ENCODE measurements at places on chromosomes 13 and 19.
A peak's percentile ranks its signal among the peaks of the same experiment; 100 is the strongest.

GRCh38 chr19:12689581-12690216 lies 1.9 kb downstream of the GNG14 start:
- no peak for DNase-seq

DNA sequence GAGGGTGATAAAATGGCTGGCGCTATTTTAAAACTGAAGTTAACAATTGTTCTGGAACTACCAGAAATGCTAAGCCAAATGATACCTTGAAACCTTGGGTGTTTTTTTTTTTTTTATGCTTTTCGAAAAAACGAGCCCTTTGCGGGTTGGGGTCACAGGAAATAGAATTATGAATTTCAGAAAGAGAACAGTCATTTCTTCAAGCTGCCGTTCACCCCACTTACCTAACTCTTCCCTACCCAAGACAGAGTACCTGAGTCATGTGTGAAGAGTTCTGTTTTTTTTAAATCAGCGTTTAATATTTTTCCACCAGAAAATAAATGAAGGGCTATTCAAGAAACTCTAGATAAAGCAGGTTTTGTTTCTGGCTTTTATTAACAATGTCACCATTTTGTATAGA lies 35.3 kb downstream of the KLF2 start:
- DNase-seq, result no peak

- no peak for DNase-seq
Observed at GRCh38 chr13:28955264-28955966, 135.3 kb downstream of the MTUS2 start.

GRCh38 chr19:33814181-33815165 lies 17.8 kb downstream of the KCTD15 start:
- no peak for DNase-seq

GRCh38 chr19:15378534-15379082 lies 979 bp downstream of the AKAP8 start:
- DNase-seq, result peak; percentile 54

DNA sequence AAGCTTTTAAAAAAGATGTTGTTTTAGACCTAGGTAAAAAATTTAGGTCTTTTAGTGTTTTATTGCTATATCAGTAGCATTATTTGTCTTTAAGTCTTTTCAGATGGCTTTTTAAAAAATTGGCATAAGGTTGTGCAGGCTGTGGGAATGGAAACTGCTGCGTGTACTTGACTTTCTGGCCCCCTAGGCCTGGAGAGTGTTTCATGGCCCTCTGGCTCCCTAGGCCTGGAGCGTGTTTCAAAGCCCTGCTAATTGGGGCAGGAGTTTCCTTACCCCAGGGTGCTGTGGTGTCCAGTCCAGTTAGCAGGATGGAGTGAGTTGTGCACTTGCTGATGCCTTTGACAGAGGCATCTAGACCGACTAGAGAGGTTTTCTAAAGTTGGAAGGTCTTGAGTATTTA lies 23.8 kb downstream of the PRAM1 start:
- DNase-seq, result no peak

GRCh38 chr13:27789153-27789494 lies 3.2 kb upstream of the GSX1 start:
- no peak for DNase-seq

GRCh38 chr13:22161871-22162270 lies 491.0 kb downstream of the FGF9 start:
- DNase-seq, result no peak

GRCh38 chr19:1847684-1848398 lies 442 bp downstream of the REXO1 start:
- DNase-seq, result no peak

DNA sequence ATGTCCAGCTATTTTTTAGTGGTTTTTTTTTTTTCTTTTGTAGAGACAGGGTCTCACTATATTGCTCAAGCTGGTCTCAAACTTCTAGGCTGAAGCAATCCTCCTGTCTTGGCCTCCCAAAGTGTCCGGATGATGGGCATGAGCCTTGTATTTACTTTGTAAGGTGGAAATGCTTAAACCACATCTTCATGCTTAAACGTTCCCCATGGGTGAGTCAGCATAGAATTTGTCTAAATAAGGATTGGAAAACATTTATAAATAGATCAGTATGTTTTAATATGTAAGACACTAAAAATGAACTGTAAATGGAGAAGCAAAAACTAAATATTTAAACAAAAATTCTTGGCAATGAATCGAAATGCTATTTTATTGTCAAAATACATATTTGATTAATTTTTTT lies 698.0 kb downstream of the PCDH9 start:
- DNase-seq, result no peak

GRCh38 chr19:17220207-17220758 lies 5.1 kb downstream of the USE1 start:
- no peak for DNase-seq

DNA sequence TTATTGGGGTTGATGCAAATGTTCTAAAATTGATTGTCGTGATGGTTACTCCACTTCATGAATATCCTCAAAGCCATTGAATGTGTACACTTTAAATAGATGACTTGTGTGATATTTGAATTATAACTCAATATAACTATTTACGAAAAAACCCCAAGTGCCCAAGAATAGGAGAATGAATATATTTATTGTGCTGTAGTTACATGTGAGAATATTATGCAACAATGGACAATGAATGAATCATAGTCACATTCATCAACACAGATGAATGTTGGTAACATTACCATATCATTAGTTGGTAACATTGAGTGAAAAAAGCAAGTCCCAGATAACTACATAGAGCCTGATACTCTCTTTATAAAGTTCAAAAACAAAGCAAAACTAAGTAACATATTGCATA lies 127.8 kb upstream of the UBL3 start:
- DNase-seq, result no peak

- no peak for DNase-seq
Observed at GRCh38 chr13:112626761-112627160, 38.8 kb upstream of the TUBGCP3 start.

DNA sequence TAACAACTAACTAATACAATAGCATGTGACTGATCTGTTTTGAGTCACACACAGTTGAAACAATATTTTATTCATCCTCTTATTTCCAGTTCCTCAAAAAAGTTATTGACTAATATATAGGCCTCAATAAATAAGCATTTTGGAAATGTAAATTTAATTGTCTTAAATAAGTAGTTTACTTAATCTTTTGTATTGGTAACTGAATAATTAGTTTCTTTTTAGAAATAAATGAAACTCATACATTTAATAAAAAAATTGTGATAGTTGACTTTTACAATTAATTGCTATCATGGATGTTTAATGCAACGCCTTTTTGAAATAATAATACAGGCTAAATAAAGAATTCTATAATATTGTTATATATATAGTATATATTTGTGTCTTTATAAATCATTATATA lies 500.8 kb upstream of the PCDH20 start:
- DNase-seq, result no peak

GRCh38 chr19:29515706-29516357 lies 10.0 kb upstream of the VSTM2B start:
- DNase-seq, result no peak

GRCh38 chr13:98746968-98747367 lies 5.5 kb downstream of the SLC15A1 start:
- no peak for DNase-seq

DNA sequence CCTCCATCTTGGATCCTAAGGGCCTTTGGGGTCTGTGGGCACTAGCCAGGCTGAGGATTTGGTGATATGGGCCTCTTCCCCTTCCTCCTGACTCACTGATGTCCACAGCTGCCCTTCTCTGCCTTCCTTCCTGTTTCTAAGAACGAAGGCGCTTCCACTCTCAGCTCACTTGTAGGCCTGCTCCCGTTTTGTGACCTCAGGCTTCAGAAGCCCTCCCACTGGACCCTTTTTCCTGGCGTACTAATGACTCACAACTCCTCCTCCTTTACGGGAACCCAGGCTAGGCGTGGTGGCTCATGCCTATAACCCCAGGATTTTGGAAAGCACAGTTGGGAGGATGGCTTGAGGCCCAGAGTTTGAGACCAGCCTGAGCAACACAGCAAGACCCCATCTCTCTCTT lies 55.6 kb downstream of the TMED1 start:
- DNase-seq, result no peak

DNA sequence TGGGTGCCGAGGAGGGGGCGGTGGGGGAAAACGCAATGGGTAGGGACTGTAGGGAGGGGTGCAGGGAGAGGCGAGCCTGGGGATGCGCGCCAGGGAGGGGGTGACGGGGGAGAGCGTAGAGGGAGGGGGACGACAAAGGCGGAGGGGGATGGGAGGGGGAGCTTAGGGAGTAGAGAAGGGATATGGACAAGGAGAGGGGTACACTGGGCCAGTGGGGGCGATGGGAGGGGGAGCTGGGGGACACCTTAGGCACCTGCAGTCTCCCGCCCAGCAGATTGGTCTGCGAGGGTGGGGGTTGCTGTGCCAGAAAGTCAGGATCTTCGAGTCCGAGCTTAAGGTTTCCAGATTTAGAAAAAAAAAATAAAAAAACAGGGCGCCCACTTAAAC lies 15.7 kb downstream of the CCDC124 start:
- no peak for DNase-seq

- DNase-seq, result no peak
Observed at GRCh38 chr13:30026909-30027308, 176.5 kb upstream of the UBL3 start.

DNA sequence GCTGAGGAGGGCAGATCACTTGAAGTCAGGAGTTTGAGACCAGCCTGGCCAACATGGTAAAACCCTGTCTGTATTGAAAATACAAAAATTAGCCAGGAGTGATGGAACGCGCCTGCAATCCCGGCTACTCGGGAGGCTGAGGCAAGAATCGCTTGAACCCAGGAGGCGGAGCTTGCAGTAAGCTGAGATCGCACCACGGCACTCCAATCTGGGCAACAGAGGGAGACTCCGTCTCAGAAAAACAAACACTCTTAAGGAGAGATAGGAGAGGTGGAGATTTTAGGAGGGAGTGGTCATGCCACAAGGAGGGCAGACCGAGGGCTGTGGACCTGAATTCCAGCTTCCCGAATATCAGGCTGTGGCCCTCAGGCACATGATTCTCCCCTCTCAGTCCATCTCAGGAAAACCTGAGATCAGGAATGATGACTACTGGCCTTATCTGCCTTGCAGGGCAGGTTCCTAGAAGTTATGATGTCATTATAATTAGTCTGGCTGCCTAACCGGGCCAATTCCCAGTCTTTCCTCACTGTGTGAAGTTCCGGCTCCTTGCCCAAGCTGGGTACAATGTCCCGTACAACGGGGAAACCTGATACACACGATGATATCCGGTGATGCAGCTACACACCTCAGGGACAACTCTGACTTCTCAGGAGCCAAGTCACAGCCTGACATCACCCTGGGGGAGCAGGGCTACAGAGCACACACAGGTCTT lies 2.5 kb downstream of the SLC35E1 start:
- DNase-seq, result no peak

GRCh38 chr19:58010507-58010906 lies 7.9 kb upstream of the ZNF606 start:
- no peak for DNase-seq

- DNase-seq, result no peak
Observed at GRCh38 chr13:98280176-98280510, 103.1 kb upstream of the RNF113B start.

- no peak for DNase-seq
Observed at GRCh38 chr19:52542984-52543664, 15.7 kb downstream of the ZNF808 start.

- no peak for DNase-seq
Observed at GRCh38 chr19:22052644-22053013, 345 bp downstream of the ZNF257 start.

GRCh38 chr13:48004201-48004600 lies 3.1 kb upstream of the SUCLA2 start:
- no peak for DNase-seq

DNA sequence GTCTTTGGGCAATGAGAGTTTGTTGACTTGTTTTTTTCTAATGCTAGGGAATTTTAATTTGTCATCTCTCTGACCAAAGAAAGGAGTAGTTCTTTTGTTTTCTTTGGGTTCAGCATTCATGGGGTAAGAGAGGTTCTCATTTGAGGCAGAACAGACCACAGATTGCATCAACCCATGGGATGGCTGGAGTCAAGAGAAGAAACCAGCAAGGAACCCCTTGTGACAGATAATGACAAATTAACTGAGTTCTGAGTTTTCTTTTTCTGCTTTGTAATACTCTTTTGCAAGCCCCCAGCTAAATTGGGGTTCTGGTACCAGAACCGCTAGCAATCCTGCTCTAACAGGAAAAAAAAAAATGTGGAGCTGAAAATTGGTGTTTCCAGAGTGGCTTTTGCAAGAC lies 864.1 kb downstream of the DIAPH3 start:
- no peak for DNase-seq

GRCh38 chr19:18304208-18304457 lies 18.7 kb downstream of the LSM4 start:
- DNase-seq, result no peak

DNA sequence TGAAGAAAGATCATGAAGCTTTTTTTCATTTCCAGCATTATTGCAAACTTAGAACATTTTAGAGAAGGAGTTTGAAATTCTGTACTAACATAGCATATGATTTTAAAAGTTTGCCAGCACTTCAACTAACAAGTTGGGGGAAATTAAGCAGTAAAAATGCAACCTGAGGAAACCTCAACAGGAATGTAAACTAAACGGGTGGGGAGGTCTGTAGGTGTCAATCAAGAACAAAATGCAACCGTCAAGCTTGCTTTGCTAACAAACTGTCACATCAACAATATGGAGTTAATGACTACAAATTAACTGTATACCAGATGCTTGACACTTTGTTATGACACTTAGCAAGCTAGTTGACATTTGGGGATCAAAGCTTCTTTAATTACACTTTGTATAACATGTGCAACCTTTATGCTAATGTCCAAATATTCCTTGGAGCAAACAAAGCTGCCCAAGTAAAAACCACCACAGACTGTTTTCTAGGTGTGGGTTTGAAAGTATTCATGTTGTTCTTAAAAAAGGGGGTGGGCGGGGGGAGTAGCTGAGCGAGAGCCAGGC lies 52.1 kb downstream of the DACH1 start:
- DNase-seq, result no peak

DNA sequence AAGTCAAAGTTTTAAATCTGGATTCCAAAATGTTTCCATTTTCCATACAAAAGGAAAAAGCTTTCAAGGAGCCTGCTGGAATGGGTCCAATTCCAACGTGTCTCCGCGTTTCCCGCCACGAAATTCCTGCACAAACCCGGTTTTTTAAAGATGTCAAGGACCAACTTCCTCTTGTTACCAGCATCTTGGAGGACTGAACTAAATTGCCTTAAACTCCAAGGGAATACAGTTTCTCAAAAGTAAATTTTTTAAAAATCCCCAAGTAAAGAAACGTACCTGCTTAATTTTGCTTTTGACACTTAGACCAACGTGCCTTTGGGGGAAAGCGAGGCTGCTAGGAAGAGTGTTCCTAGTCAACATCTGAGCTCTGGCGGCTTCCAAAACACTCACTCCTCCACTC lies 12.3 kb upstream of the SOX1 start:
- DNase-seq, result no peak

- DNase-seq, result no peak
Observed at GRCh38 chr19:51128227-51128626, 3.5 kb downstream of the SIGLEC9 start.

DNA sequence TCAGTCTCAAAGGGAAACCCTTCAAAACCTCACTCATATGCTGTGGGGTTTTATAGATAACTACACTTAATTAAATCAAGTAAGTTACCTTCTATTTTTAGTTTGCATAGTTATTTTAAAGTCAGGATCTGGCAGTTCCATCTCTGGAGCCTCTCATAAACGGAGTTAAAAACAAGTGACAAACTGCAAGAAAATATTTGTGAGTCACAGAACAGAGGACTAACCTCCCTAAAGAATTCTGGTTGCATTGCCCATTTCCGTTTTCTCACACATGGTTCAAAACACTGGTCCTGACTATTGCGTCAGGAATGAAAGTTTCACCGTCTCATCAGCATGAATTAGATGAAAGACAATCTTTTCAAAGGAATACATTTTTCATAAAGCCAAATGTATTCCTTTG lies 10.6 kb downstream of the RXFP2 start:
- no peak for DNase-seq
